Panc1 (cell line): ENCODE measurements at places on chromosomes 1 and 21. TPM values are rescaled to one million over a fixed set of nuclear protein-coding genes. Genes with fewer than 3 reads are reported as not detected.

GRCh38 chr1:234551032-234551378, 59.0 kb downstream of the IRF2BP2 start:
- no peaks in the 10 kb centered on the region for H3K27me3 ChIP-seq

Gene MARK1
- total RNA-seq, result not detected

DNA sequence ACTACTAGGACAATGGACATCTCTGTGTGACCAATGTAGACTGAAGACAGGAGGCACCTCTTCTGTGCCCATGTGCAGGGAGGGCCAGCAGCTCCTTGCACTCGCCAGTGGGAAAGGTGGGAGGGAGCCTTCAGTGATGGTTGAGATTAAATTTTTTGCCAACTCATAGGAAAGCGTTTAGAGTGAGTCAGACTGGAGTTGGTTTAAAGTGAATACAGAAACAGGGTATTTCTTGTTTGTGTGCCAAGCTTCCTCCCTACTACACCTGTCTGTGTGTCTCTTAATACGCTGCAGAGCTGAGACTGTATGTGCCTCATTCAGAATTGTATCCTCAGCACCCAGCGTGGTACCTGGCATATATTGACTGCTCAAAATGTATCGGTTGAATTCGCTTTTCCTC, 13.5 kb upstream of the COL16A1 start:
- no peak overlapping the region for H3K27ac ChIP-seq
- DNase-seq, result no peak
- H3K36me3 ChIP-seq, result no peaks in the 10 kb centered on the region
- H3K4me1 ChIP-seq, result peaks cover 38% of the 10 kb centered on the region

Gene PPIAL4G
- total RNA-seq, result not detected

- H3K36me3 ChIP-seq, result no peaks in the 10 kb centered on the region; the same call in 1 of the 2 replicates
- no peaks in the 10 kb centered on the region for H3K27me3 ChIP-seq
- DNase-seq, result no peak
- H3K4me1 ChIP-seq, result no peaks in the 10 kb centered on the region
- H3K4me3 ChIP-seq, result no peak overlapping the region
- no peak overlapping the region for H3K27ac ChIP-seq
Observed at GRCh38 chr1:8533907-8534306, 216.0 kb downstream of the SLC45A1 start.
